ENCODE measurements at places on chromosomes 2 and 18.
A peak's percentile ranks its signal among the peaks of the same experiment; 100 is the strongest.

DNA sequence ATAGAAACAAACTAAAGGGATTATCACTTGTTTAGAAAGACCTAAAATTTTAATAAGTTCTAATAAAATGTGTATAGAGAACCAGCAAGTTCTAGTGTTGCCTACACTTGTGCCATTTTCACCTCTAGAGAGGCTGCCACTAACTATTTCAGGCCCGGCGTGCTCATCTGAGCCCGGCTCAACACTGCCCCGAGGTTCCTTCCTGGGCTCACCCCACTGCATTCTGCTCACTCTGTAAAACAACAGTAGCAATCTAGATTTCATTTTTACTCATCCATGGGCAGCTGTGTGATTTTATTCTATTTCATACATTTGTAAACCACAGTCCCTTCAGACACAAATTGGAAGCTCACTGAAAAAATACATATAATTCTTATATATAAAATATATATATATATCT is 253.2 kb downstream of the L3MBTL4 start:
- DNase-seq: no peak

GRCh38 chr2:197804049-197804757 is at the start of gene PLCL1:
TSS of gene PLCL1 (plus strand) at chr2:197804593.
- peak; percentile 92 for DNase-seq

DNA sequence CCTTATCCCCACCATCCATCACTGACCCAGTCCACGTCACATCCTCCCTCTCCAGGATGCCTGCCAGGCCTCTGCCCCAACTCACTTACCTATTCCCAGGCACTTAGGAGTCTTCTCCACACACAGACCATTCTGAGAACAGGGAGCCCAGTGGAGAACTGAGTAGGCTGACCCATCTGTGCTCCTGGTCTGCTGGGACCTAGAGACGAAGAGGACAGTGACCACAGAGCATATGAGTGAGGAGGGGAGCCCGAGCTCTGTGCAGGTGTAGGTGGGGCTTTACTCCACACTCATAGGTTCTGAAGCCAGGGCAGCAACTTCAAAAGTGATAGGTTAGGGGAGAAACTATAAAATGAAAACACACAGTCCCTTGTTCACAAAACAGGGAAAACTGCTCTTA is 130.0 kb downstream of the NDUFA10 start:
- DNase-seq: no peak

GRCh38 chr18:69484699-69485396 is 84.2 kb downstream of the DOK6 start:
- DNase-seq: no peak

GRCh38 chr2:54975598-54976492 is 74.4 kb downstream of the RTN4 start:
- DNase-seq: no peak

GRCh38 chr2:233331536-233331935 is 22.8 kb upstream of the DGKD start:
- DNase-seq: peak; percentile 84

- no peak for DNase-seq
Measured at GRCh38 chr18:73940721-73941120, 206.9 kb downstream of the FBXO15 start.

DNA sequence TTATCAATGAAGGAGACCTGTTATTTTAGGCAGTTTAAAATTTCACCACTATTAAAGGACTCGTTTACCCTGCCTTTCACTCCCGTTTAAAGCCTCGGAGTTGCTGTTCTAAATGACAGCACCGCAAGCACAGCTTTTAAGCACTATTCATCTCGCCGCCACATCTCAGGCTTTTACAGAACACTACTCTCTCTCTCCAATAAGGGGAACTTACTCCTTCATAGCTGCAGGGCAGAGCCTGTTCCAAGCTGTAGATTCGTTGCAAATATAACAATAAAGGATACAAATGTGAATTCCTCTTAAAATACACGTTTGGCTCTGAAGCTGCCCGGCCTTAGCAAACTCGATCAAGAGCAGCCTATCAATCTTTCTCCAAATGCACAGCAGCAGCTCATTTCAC is 271.8 kb downstream of the ZNF521 start:
- DNase-seq: no peak

- DNase-seq: no peak
Measured at GRCh38 chr2:162113776-162114168, 38.3 kb downstream of the GCG start.

GRCh38 chr2:181779288-181780021 is 99.1 kb upstream of the NEUROD1 start:
- DNase-seq: no peak

- DNase-seq: no peak
Measured at GRCh38 chr2:16470936-16471490, 194.6 kb downstream of the CYRIA start.

GRCh38 chr18:55012008-55012407 is 52.7 kb upstream of the CCDC68 start:
- DNase-seq: no peak

DNA sequence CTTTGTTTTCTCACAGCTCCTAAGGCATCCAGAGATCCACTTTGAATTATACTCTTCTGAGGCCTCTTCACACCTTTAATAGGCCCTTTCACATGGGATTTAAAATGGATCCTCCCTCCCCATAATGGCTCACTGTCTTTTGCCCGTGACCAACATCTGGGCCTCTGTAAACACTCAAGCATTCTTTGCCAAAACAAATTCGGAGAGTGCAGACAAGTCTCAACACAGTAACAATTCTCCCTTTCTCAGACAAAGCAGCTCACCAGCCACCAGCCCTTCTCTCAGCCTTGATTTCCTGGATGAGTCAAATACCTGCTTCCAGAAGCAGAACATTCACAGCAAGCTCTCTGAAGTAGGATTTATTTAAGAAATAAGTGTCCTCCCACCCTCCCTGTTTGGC is 14.0 kb upstream of the IMP4 start:
- no peak for DNase-seq

GRCh38 chr2:189372688-189373257 is 68.5 kb upstream of the WDR75 start:
- no peak for DNase-seq

- DNase-seq: no peak
Measured at GRCh38 chr2:19577723-19578122, 219.3 kb upstream of the OSR1 start.

GRCh38 chr2:42050703-42051542 is 3.1 kb downstream of the PKDCC start:
- no peak for DNase-seq

- DNase-seq: no peak
Measured at GRCh38 chr2:78839259-78839658, 186.2 kb upstream of the REG3G start.

- DNase-seq: no peak
Measured at GRCh38 chr2:120805602-120806001, 69.9 kb downstream of the GLI2 start.

DNA sequence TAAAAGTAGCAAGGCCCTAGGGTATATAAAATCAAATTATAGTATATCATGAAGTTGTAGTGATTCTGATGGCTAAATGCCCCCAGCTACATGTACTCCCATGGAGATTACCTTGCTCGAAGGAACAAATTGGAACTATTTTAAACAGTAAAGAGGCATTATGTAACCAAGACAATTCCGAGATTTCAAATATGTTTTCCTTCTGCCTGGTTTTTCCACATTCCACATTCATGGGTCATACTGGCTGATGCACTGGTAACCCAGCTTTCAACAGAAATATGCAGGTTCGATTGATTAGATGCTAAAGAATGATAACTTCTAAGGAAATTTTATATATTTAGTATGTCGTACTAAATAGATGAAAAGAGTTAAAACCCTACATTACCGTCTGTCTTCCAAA is 62.3 kb upstream of the MGAT4A start:
- DNase-seq: no peak

DNA sequence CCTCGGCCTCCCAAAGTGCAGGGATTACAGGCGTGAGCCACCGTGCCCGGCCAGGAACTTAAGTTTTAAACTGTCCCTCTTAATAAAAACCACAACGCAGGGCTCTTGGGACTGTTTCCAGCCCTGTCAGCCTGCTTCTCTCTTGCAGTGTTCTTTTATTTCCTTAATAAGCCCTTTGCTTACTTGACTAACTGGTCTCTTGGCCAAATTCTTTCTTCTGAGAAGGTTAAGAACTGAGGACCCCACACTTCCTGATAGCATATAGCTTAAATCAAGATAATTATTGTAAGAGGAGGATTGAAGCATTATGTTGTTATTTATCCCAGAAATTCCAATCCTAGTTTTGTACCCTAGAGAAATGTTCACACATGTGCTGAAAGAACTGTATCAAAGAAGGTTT is 128.2 kb upstream of the UXS1 start:
- no peak for DNase-seq

DNA sequence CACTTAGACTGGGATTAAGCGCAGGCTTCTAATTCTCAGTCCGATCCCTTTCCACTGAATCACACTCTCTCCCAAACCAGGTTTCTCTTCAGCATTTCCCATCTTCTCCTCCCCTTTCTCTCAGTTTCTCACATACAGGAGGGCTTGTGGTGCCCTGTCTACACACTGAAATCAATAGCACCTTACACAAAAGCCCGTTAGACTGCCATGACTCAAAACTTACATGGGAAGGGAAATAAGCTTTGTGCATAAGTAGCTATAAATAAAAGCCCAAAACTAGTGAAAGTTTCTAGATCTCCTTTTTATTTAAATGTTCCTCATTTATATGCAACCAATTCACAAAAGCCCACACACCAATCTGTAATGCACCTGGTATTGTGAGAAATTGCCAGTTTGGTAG is 318.4 kb downstream of the TXNL1 start:
- no peak for DNase-seq

- DNase-seq: no peak
Measured at GRCh38 chr2:47311764-47312490, 91.0 kb upstream of the MSH2 start.

DNA sequence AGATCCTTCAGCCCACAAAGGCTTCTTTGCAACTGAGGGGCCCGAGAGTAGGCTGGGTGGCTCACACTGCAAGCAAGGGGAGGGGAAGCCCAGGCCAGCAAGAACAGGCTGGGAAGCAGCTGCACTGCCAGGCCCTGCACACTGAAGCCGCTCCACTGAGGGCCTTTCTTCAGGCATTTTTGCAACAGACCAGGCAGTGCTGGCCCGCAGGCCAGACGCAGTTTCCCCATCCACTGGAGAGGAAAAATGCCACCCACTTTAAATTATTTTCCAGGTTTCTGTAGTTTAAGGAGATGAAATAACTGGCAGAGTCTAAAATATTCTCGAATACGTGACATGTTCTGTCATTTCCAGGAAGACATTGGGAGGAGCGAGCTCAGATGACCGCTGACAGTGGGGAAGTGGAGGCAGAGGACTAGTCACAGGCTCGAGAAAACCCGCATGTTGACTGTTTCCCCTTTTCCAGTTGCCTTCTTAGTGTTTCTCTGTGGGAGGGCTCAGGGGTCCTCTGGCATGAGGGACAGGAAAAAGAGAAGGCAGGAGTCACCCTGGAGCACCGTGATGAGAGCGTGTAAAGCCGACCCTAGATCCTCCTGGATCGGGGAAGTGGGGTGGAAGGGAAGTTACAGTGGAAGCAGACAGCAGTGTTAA is 53.3 kb upstream of the B3GNT7 start:
- no peak for DNase-seq

- DNase-seq: no peak
Measured at GRCh38 chr2:208371634-208371935, 35.0 kb upstream of the PTH2R start.

GRCh38 chr2:204282525-204282924 is 262.8 kb upstream of the PARD3B start:
- no peak for DNase-seq

GRCh38 chr2:187228986-187229385 is 219.1 kb downstream of the CALCRL start:
- no peak for DNase-seq

DNA sequence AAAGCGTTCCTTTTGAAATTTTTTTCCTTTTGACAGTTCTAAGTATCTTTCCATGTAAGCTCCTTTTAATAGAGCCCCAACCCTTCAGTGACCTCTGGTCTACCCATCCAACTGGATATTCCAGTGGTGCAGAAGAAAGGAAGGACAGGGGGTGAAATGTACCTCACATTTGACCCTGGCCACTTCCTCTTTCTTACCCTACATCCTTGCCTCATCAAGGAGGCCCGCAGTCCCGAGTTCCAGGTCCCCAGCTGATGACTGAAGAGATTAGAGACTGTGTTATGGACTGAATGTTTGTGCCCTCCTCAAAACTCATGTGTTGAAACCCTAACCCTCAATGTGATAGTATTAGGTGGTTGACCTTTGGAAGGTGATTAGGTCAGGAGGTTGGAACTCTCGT is 158.1 kb downstream of the RBM43 start:
- no peak for DNase-seq

DNA sequence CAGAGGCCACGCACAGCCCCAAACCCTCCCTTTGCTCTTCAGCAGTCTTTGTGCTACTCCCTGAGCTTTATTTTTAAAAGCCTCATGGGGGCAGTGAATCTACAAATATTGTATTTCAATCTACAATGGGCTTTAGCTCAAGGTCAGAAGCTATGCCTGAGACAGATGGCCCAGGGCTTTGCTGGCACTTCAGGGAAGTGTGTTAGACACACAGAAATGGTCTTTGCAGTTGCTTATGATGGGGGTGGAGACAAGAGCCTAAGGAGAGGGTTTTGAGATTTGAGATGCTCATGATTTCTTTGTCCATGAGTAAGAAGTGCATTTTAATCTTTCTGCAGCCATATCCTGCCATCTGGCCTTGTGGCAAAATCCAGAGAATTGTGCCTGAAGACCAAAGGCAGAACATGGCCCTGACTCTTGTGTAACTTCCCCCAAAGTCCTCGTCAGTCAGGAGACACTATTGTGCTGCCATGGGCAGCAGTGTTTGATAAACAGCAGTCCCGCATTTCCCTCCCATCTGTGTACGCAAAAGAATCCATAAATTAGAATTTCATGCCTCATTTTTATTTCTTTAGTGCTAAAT is 92.6 kb downstream of the VAPA start:
- no peak for DNase-seq

DNA sequence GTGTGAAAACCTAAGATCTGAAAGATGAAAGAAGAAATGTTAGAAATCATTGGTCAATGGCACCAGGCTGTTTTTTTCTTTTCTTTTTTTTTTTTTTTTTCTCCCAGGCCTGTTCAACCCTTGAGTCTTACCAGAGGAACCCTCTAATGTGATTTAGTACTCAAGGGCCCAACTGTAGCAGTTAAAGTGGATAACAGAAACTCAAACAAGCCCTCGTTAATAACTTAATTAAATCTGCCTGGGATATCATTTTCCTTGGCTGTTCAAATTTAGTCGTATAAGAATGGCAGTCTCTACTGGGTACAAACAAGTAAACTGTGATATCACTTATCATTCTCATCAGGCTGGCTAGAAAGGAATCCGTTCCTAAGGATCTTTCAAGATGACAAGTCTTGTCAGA is 16.5 kb downstream of the ARL4C start:
- no peak for DNase-seq
